Activated B cell treated with CpG ODN at 0.5 μM for 24 hours (primary cell): ENCODE measurements at places on chromosomes 16 and 17.

DNA sequence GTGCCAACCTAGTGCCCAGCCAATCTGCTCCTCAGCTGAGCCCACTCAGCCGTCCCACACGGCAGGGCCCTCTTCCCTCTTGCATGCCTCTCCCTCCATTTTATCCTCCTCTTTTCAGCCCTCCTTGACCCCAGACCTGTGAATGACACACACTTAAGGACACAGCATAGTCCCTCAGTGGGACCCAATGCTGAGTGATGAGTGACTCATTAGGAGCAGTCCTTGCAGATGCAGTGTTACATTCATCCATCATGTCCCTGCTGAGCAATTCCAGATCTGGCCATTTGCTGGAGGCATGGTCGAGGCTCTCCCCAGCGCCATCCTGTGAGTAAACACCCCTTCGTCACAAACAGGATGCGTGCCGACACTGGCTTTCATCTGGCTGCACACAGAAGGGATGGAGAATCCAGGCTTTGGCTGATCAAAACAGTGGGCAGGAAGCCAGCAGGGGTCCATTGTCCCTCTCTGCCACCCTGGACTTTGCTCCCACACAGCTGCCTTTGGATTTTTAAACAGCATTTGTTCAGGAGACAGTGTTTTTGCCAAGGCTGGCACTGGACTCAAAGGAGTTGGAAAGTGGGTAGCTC is 122.6 kb downstream of the AXIN2 start:
- no peak for DNase-seq

DNA sequence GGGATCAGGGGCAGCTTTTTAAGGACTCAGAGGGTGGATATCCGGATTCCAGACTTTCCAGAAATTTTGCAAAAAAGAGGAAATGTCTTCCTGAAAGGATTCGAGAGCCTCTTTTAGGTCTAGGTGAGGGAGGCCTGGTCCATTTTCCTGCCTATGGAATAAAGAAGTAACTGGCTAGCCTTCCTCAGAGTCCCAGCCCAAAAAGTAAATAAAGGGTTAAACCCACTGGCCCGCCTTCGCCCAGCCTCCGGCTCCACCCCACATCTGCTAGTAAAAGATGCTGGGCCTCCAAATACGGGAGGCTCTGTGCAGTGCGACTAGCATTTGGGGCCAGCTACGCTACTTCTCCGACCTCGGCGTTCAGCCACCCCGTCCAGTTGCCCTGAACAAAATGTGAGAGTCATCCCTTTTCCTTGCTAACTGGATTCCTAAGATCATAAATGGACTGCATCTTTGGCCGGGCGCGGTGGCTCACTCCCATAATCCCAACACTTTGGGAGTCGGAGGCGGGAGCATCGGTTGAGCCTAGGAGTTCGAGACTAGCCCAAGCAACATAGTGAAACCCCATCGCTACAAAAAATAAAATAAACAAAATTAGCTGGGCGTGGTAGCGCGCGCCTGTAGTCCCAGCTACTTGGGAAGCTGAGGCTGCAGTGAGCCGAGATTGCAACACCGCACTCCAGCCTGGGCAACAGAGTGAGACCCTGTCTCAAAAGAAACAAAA is 824 bp upstream of the MPP2 start:
- no peak for DNase-seq

GRCh38 chr16:70597135-70597835 is 49.1 kb upstream of the IL34 start:
- DNase-seq = no peak

DNA sequence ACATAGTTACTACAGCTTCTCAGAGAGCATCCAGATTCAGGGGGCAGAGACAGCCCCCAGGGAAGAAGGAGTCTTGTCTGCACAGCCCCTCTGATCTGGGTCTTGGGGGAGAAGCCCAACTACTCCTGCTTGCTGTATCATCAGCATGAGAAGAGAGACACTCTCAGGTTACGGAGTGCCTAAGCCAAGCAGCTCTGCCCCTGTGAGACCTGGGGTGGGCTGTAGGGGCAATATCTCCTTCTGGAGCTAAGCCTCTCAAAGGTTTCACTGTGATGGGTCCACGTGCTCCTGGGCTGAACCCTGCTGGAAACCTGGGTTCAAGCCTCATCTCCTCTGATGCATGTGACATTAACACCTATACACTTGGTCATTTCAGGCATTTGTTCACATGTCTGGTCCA is 123.2 kb downstream of the CPPED1 start:
- no peak for DNase-seq

GRCh38 chr17:64110379-64111152 is 19.4 kb downstream of the ERN1 start:
- no peak for DNase-seq

DNA sequence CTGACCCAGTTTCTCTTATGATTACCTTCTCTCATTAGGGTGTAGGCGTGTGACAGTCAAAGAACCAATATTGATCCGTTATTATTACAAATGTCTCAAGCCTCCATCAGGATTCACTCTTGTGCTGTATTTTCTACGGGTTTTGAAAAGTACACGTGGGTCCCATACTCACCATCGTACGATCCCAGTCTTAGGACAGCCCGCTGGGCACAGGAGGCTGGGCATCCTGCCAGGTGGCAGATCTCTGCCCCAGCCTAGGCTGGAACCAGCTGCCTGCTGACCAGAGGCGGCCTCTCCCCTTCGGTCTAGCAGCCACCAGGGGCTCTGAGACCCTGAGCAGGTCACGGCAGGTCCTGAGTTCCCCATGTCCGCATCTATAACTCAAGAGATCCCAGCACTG is 2.0 kb upstream of the METRNL start:
- no peak for DNase-seq

DNA sequence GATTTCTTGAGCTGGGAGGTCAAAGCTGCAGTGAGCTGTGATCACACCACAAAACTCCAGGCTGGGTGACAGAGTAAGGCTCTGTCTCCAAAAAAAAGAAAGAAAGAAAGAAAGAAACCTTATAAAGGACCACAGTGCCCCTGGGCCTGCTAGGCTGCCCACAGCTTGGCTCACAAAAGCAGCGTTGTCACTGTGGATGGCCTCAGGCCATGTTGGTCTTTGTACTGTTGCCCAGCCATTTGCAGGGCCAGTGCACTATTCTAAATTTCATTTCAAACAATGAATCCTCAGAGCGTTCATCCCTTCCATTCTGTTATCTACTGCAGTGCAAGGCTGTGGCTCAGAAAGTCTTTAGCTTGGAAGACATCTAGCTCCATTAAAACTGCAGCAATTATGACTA is 208.4 kb downstream of the SLC39A11 start:
- no peak for DNase-seq

- DNase-seq = no peak
These were observed 34.6 kb downstream of the PLCG2 start for GRCh38 chr16:81813648-81814047.

DNA sequence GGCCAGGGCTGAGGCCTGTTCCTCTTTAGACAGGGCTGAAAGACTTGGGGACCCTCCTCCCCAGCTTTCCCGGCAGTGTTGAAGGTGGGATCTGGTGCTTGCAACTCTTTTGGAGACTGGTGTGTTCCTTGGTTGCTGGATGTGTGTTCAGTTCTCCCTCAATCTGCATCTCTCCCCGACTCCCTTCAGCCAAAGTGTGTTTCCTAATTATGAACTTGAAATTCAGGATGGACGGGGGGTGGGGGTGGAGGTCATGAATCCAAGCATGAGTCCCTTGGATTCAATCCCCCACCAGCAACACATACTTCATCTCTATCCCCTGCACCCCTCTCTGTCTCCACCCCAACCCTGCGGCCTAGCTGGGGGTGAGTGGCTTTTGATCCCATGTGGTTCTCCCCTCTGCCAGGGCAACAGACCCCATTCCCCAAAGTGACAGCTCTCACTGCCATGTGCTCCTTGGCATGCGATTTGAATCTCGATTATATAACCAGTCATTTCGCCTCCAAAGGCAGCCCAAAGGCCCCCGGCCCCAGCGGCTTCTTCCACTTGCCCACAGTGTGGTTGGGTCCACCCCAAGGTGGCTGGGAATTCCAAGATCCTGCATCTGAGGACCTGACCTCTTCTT is 1.3 kb downstream of the ARHGAP23 start:
- DNase-seq = no peak

- DNase-seq = peak; percentile 48
These were observed 94.8 kb upstream of the CBX4 start for GRCh38 chr17:79933863-79934652.

GRCh38 chr17:43043307-43043706 is 18.3 kb downstream of the RND2 start:
- DNase-seq = no peak

- no peak for DNase-seq
These were observed 11.1 kb upstream of the SLC5A11 start for GRCh38 chr16:24834459-24835335.
